ENCODE measurements at places on chromosomes 5 and 9.
A peak's percentile ranks its signal among the peaks of the same experiment; 100 is the strongest.

GRCh38 chr5:142959683-142960657 is 189.8 kb downstream of the ARHGAP26 start:
- no peak for DNase-seq

DNA sequence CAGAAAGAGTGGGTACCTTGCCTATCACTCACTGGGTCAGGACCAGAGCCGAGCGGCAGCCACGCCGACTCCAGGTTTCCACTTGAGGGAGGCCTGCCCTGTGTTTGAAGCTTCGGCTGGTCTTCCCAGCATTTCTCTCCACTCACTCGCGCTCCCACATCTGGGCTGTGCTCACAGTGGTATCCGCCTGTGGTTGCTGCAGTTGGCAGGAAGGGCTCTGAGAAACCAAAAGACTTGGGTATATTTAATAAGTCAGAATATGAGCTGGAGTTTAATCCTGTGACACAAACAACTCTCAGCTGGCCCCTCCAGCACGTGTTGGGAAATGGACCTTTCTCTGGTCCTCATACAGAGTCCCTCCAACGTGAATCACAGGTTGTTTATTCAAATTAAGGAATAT is 70.9 kb downstream of the SPRY4 start:
- no peak for DNase-seq

DNA sequence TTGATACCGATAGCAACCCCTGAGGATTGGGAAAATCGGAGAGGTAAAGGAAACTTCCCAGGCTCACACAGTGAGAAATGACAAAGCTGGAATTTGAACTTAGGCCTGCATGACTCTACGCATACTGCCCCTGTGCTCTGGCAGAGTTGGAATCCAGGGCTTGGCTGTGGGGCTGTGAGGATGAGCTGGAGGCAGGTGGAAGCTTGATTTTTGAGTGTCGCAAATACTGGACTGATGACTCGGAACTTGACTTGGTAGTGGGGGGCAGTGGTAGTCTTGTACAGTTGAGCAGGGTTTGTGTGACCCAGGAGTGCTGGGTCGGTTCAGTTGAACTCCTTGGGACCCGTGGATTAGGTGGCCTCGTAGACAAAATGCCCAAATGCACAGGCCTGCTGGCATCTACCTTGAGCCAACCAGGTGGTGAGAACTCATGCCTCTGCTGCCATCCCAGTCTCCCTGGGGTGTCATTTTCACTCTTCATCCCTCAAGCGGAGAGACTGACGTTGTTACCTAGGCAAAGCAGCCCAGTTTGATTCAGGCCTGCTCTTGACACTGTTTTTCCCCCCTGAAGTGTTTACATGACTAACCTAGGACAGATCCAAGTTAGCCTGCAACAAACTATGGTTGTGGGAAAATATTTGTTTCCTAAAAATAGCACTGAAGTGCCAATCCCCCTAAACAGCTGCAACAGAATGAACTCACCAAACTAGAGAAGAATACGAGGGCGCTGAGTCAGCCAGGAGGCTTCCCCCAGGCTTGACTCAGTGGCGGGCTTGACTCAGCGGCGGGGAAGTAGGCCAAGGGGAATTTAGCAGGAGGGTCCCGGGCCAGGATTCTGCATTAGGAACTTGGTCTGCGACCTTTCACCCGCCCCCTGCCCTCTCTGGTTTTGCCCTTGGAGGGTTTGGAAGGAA is 45.7 kb upstream of the ORM1 start:
- DNase-seq: peak; percentile 7

GRCh38 chr5:773517-774264 is 10.8 kb downstream of the ZDHHC11B start:
- DNase-seq: no peak

- no peak for DNase-seq
Measured at GRCh38 chr9:22146604-22147003, 137.5 kb upstream of the CDKN2B start.

DNA sequence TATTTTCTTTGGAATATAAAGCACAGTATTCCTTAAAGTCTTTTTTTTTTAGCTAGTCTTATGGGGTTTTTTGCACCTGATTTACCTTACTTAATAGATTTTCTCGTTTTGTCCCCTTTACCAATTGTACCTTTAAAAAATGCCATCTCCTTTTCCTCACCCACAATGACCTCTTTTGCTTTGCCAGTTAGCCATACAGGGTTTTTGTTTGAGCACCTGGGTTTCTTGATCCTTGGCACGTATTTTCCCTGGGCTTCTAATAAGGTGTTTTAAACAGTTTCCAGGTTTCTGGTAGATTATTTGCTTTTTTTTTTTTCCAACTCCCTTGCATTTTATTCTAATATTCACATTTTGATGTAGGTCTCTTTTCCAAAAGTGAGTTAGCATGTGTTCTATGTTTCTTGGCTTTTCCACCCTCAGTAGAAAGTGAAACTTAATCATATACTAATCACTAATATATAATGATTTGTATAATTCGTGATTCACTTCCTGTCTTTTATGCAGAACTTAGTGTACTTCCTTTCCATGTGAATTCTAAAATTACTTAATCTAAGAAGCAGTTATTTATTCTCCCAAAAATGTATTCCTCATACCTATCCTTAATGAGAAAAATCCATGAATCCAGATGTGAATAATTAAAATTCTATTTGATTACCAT is 673.9 kb upstream of the RGMB start:
- DNase-seq: no peak

- DNase-seq: no peak
Measured at GRCh38 chr5:36561601-36562000, 44.8 kb upstream of the SLC1A3 start.

GRCh38 chr5:158868546-158868945 is 231.2 kb downstream of the EBF1 start:
- DNase-seq: no peak

DNA sequence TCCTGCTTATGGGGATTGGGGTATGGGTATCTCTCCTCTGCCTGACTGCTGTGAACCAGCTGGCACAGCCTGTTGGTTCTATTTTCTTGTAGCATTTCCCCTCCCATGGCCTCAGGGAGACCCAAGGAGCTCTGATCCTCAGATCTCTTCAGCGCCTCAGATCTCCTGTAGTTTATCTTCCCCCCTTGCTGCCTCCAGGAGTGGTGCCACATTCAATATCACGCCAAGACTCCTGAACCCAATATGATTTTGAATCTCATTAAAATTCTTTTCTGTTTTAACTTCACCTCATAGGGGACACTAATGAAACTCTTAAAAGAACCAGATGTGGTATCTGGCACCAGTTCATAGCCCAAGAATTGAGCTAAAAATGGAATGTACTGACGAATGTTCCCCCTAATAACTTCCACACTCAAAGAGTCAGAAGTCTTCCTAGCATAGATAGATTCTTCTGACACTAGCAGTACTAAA is 59.6 kb upstream of the LIFR start:
- DNase-seq: no peak

GRCh38 chr9:87640385-87640795 is 85.5 kb upstream of the CTSL start:
- DNase-seq: no peak

- no peak for DNase-seq
Measured at GRCh38 chr5:116518423-116518822, 56.2 kb downstream of the SEMA6A start.

GRCh38 chr9:14062586-14063221 is 251.2 kb downstream of the NFIB start:
- DNase-seq: no peak

DNA sequence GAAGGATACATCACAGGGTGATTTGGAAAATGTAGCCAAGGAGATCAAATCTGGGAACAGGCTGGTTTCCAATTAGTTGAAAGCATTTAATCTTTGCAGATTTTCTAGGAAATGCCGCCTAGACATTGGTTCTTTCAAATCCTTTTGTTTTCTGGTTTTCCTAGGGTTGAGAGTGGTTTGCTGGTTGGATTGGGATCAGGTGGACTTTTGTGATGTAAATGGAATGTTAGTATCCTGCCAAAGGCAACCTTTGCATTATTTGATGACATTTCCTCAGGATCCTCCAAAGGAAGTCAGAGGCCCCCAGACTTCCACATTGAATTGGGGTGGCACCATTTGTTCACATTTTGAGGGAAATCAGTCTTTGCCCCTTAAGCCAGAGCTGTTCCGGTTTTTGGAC is 245.5 kb upstream of the RPS23 start:
- no peak for DNase-seq

GRCh38 chr9:22416692-22417060 is 29.9 kb upstream of the DMRTA1 start:
- DNase-seq: no peak

GRCh38 chr9:128983536-128983935 is 36.0 kb downstream of the NUP188 start:
- no peak for DNase-seq

Measured in left ventricle myocardium inferior (tissue), 1 donor.